ENCODE measurements at places on chromosomes 2 and 18.

- DNase-seq, result no peak
Observed at GRCh38 chr2:1125217-1125616, 174.6 kb downstream of the SNTG2 start.

DNA sequence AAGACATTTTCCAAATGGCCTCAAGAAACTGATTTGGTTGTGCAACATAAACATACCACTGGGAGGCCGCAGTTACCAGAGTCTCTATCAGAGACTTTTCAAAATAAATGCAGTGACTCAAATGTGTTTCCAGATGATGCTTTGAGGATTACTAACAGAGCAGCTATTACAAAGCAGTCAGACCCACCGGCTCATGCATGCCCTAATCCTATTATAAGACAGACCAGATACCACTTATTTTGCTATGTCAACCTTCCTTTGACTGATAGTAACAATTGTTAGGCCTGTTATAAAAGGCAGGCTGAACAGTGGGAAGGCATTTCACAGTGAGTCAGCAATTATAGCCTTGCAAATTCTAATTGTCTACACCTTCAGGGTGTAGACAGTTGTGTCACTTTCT lies 217.7 kb downstream of the LRRTM1 start:
- no peak for DNase-seq

GRCh38 chr2:219331560-219332213 lies 857 bp downstream of the RESP18 start:
- peak; percentile 92 for DNase-seq

GRCh38 chr2:108575132-108575966 lies 41.1 kb downstream of the LIMS1 start:
- DNase-seq, result no peak

- DNase-seq, result no peak
Observed at GRCh38 chr2:206452750-206453149, 9.4 kb downstream of the ADAM23 start.

DNA sequence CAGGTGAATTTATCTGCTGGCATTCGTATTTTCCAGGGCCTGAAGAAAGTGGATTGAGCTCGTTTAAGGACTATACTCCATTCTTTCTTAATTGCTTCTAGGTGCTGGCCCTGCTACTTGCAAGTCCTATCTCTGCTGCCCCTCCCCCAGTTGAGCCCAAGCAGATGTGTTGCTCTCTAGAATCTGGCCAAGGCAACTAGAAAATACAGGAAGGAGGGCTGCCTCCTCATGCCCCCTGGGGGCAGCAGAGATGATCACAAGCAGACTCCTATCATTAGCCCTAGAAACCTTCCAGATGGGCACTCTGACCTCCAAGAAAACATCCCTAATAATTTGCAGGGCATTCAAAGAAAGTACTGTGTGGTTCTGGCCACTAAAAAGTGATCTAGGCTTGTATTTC lies 72.5 kb upstream of the CYP26B1 start:
- peak; percentile 91 for DNase-seq

- DNase-seq, result no peak
Observed at GRCh38 chr2:157355618-157356017, 30.0 kb upstream of the ERMN start.

DNA sequence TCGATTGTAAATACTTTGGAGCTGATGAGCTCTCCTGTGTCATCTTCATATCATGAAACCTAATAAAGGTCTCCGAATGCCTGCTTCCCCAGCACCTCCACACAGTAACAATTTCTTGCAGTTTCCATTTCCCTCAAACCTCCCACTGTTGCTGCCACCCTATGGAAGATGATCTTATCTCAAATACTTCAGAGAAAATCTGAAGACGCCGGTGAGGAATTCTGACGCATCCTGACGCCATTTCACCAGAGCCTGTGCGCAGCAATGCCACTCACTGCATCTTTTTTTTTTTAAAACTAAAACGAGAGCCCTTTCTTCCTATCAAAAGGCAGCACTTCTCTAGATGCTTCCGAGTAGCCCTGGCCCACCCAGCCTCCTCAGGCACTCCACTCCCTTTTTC lies 31.9 kb upstream of the GNAL start:
- DNase-seq, result no peak

DNA sequence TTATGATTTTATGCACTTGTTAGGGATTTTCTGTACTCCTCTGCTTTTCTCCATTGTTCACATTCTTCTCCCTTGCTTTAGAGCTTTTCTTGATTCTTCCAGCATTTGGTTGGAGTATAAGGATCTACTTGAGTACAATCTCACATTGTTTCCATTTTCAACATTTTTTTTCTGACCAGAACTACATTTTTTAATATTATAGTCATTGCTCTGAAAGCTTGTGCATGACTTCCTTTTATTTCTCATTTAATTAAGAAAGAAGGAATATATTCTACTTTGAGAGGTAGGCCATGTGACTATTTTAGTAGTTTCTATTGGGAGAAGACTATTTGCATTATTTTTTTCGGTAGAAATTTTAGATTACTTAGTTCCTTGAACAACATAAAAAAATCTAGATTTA lies 200.4 kb downstream of the TMEM247 start:
- no peak for DNase-seq

GRCh38 chr2:235230821-235231601 lies 262.8 kb upstream of the AGAP1 start:
- no peak for DNase-seq

Data from endodermal cell (in vitro differentiated cells).